ENCODE measurements at places on chromosomes 16 and 17.
A peak's percentile ranks its signal among the peaks of the same experiment; 100 is the strongest.

- DNase-seq: no peak
These were observed 180.2 kb downstream of the RPTOR start for GRCh38 chr17:80724775-80725266.

GRCh38 chr16:12474806-12475410 lies 328.8 kb downstream of the CPPED1 start:
- DNase-seq: no peak

DNA sequence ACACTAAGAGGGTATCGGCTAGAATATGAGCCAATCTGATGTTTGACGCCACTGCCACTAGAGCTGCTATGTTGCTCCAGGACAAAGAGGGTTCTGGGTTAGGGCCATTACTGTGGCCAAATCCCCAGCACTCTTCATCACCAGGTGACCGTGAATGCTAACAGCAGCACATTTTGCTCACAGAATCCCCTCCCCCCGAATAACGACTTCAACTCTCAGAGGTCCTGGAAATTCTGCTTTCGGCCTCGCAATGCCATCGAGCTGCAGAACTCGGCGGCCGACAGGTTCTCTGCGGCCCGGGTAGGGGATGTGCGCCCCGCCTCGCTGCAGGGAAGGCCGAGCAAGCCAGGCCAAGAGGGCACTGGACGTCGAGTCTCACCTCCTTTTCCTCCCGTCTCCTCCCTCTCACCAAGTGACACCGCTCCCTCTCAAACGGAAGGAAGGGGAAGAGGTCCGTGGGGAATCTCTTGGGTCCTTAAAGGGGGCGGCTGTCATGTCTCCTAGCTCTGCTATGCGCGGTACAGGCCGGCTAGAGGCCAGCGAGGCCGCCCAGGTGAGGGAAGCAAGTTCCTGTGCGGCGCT lies 31.9 kb downstream of the CDK5R1 start:
- no peak for DNase-seq

GRCh38 chr17:77890771-77891170 lies 67.7 kb upstream of the TNRC6C start:
- no peak for DNase-seq

DNA sequence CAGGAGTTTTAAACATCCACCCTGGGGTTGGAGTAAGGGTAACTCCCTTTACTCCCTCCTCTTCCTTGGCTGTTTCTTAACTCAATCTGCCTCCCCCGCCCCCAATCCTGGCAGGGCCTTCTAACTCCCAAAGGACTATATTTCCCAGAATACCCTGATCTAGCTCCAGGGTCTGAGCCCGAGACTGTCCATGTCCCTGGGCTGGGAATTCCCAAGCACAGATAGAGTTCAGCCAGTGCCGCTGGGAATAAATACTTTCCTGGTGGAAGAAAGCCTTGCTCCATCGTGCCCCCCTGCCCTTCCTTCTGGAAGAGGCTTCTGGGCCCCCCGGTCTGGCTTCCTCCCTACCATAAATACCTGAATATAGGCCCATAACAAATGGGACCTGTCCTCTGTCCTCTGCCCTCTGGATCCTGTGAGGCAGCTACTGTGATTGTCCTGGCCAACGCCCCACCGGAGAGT lies 10.2 kb downstream of the BAHCC1 start:
- DNase-seq: no peak

DNA sequence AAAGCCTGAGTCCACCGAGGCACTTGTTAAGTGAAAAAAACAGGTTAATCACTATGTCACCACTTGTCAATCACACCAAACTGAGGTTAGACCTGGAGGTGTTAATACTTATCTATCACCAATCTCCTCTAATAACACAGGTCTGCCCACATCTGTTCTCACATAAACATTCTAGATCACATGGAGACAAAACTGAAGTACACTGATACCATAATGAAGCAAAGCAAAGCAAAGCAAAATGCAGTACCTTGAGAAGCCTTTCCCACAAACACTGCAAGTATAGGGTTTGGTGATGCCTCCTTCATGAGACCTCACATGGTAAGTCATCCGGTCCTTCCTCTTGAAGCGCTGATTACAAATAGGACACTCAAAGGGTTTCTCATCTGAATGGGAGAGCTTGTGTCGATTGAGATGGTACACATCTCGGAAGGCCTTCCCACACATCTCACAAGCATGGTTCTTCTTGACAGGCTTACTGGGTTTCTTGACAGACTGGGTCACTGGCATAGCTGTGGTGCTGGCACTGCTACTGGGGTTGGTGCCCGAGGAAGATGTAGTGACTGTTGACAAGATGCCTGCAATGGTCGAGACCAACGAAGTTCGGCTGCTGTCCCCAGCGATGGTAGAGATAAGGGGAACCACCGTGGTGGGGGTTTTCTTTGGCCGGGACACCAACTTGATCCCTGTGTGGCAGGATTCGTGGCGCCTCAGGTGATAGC lies 5.4 kb downstream of the VEZF1 start:
- no peak for DNase-seq

- peak; percentile 52 for DNase-seq
These were observed 716 bp downstream of the TMEM94 start for GRCh38 chr17:75457047-75457654.

- no peak for DNase-seq
These were observed 33.2 kb upstream of the MEAK7 start for GRCh38 chr16:84537491-84538151.

GRCh38 chr16:58409316-58409973 lies 17.2 kb downstream of the GINS3 start:
- no peak for DNase-seq

GRCh38 chr16:79411805-79412204 lies 188.7 kb downstream of the MAF start:
- DNase-seq: no peak

DNA sequence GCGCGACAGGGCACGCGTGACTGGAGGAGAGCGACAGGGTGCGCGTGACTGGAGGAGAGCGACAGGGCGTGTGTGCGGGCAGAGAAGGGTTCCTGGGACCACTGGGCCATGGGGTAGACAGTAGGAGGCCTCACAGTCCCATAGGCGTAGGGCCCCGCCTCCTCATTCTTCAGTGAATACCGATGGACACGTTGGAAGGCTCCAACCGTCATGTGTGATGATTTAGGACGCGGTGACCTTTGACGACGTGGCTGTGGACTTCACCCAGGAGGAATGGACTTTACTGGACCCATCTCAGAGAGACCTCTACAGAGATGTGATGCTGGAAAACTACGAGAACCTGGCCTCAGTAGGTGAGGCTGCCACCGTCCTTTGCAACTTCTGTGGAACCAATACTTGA lies 5.4 kb downstream of the ZNF778 start:
- DNase-seq: no peak

DNA sequence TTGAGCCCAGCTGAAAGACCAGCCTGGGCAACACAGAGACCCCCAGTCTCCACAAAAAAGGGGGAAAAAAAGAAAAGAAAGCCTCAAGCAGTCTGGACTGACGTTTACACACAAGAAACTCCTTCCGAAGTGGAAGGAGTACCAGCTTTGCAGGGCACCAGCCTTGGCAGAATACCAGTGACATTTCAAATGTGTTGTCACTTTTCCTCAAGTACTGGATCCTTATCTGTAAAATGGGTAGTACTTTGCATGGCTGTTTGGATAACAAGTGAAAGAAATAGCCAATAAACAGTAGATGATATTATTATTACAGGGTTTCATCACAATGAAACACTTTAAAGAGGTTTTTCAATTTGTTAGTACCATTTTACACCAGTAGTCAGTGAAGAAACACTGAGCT lies 14.2 kb downstream of the YWHAE start:
- DNase-seq: no peak

GRCh38 chr17:13194887-13195286 lies 177.1 kb upstream of the ELAC2 start:
- DNase-seq: no peak

DNA sequence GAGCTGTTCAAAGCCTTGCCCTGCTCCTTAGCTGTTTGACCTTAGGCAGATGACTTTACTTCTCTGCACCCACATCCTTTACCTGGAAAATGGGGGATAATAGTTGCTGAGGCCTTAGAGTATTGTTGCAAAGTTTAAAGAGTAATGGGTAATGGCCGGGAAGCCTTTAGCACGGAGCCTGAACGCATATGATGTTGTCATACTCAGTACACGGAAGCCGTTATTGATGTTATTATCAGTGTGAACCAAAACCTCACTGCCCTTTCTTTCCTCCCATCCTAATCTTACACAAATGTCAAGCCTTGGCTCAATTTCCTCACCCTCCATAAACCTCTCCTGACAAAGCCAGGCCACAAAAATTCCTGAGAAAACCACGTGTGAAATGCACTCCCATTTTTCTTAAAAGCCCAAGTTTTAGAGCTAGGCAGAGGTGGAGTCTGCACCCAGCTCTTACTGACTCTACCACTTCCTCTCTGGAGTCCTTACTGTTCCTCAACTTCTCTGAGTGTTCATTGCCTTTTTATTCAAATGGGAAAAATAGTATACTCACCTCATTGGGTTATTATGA lies 67.3 kb upstream of the CACNG3 start:
- no peak for DNase-seq

GRCh38 chr17:50364715-50365114 lies 8.3 kb downstream of the MRPL27 start:
- no peak for DNase-seq

DNA sequence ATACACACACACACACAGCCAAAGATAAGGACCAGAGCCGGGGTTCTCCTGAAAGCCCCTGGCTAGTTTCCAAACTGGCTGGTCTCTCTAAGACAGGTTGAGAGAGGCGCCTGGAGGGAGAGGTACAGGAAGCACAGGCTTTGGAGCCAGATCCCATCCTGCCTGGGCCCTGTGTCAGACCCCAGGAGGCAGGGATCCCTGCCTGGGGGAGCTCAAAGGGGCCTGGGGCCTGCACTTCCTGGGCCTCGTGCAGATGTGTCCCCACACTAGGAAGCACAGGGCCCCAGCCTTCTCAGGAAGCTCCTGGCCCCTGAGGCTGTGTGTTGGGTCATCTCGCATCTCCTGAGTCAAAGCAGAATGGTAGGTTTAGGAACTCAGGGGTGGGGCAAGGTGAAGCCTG lies 16.0 kb downstream of the SLC5A10 start:
- no peak for DNase-seq

DNA sequence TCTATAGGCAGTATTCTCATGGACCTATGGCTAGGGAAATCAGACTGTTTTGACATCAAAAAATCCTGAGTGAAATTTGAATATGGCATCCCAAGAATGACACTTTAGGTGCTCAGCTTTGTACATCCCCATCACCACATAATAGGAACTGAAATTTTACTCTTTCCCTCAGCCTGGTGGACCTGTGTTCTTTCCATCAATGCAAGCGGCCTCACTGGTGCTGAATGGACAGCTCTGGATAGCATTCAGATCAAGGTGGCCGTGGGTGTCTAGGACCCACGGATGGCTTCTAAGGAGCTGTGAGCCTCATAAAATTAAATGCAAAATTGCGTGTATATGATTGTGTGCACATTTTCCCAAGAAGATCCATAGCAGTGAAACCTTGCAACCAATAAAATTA lies 152.6 kb downstream of the MAP2K6 start:
- DNase-seq: no peak

GRCh38 chr16:68071518-68071901 lies 13.7 kb upstream of the NFATC3 start:
- DNase-seq: no peak

- no peak for DNase-seq
These were observed 98.1 kb downstream of the WSCD1 start for GRCh38 chr17:6168296-6168695.

GRCh38 chr17:7756968-7757367 lies 39.4 kb downstream of the DNAH2 start:
- no peak for DNase-seq

- DNase-seq: no peak
These were observed 13.4 kb upstream of the PDK2 start for GRCh38 chr17:50081757-50082156.

DNA sequence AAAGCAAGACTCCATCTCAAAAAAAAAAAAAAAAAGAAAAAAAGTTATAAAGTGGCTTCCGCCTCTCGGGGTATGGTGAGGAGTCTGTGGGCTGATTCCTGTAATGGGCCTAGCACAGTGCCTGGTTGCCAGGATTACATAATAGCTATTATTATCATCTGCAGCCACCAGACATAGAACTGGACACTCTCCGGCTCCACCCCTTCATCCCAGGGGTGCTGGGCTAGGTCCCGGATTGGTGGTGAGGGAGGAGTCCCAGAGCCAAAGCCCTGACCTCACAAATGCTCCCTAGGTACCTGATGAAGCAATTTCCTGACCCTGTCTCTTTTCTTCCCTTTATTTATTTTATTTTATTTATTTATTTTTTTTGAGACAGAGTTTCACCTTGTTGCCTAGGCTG lies 11.6 kb upstream of the ADGRG1 start:
- no peak for DNase-seq

- DNase-seq: no peak
These were observed 8.1 kb downstream of the ZC3H7A start for GRCh38 chr16:11788914-11789313.

- no peak for DNase-seq
These were observed 180.2 kb downstream of the MSI2 start for GRCh38 chr17:57436565-57436964.

DNA sequence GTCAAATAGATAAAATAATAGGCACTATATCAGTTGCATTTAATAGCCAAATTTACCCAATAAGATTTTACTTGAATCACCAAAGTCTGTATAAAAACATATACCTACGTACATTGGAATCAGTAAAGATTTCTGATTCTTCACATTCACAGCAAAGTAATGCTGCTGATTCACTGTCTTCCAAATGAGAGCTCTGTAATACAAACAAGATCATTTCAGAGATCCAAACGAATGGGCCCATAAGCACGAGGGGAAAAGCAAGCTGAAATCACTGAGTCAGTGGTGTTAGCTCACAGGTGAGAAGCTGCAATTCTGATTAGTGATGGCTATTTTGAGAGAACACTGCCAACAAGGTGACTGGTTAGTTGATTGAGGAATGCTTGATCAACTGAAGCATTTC lies 81.3 kb downstream of the SSH2 start:
- DNase-seq: no peak
